SK-N-SH (cell line): ENCODE measurements at places on chromosomes 2 and 18. TPM values are rescaled to one million over a fixed set of nuclear protein-coding genes. Genes with fewer than 3 reads are reported as not detected.

DNA sequence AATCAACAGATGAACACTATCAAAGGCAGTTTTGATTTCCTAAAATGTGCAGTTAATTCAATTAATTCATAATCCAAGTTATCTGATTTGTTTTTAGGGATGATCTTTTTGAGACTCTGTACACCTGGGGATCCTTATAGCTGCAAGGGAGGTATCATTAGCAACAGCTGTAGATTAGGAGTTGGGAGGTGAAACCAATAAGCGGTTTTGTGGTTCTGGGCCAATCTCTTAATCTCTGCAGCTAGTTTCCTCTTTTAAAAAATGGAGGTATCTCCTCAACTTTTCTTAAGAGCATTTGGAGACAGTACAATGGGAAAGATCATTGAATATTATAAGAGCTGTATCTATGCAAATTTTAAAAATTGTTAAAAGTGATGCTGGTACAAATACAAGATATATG, 126.0 kb downstream of the MC4R start:
- no peak overlapping the region for H3K27ac ChIP-seq
- H3K27me3 ChIP-seq, result no peaks in the 10 kb centered on the region
- H3K4me1 ChIP-seq, result no peaks in the 10 kb centered on the region
- DNase-seq, result no peak

GRCh38 chr2:11790228-11790627, 43.8 kb downstream of the LPIN1 start:
- no peaks in the 10 kb centered on the region for H3K27me3 ChIP-seq
- H3K27ac ChIP-seq, result no peak overlapping the region
- H3K36me3 ChIP-seq, result peaks cover 53% of the 10 kb centered on the region
- no peak overlapping the region for H3K4me3 ChIP-seq
- H3K4me1 ChIP-seq, result no peaks in the 10 kb centered on the region

- peaks cover 12% of the 10 kb centered on the region; the same call in 1 of the 2 replicates for H3K4me1 ChIP-seq
- no peaks in the 10 kb centered on the region for H3K27me3 ChIP-seq
- peaks cover 18% of the 10 kb centered on the region for H3K36me3 ChIP-seq
- no peak overlapping the region for H3K27ac ChIP-seq
These were observed 176.0 kb downstream of the MGAT5 start for GRCh38 chr2:134429886-134430285.

DNA sequence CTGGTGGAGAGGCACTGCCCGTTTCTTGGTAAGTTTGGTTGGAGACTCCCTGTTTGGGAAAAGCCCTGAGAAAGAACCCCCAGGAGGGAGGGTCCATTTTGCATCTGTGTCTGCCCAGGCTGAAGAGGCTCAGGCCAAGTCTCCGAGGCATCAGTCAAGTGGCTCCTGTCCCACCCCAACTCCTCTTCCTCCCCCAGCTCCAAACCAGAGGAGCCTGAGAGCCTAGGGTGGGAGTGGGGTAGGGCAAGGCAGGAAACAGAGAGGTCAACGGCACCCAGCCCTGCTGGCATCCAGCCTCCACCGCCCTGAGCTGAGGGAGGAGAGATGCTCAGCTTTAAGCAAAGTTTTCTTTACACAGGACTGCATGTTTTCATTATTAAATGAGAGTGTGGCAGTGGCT, 38.2 kb downstream of the CYP27C1 start:
- peaks cover 5% of the 10 kb centered on the region; the same call in 1 of the 2 replicates for H3K4me1 ChIP-seq
- no peak for DNase-seq
- no peaks in the 10 kb centered on the region for H3K27me3 ChIP-seq
- H3K36me3 ChIP-seq, result no peaks in the 10 kb centered on the region
- no peak overlapping the region for H3K27ac ChIP-seq
- no peak overlapping the region for H3K4me3 ChIP-seq

- no peak for DNase-seq
- no peaks in the 10 kb centered on the region for H3K36me3 ChIP-seq
- H3K4me3 ChIP-seq, result no peak overlapping the region
These were observed 64.2 kb upstream of the CDCA7 start for GRCh38 chr2:173290518-173290917.

DNA sequence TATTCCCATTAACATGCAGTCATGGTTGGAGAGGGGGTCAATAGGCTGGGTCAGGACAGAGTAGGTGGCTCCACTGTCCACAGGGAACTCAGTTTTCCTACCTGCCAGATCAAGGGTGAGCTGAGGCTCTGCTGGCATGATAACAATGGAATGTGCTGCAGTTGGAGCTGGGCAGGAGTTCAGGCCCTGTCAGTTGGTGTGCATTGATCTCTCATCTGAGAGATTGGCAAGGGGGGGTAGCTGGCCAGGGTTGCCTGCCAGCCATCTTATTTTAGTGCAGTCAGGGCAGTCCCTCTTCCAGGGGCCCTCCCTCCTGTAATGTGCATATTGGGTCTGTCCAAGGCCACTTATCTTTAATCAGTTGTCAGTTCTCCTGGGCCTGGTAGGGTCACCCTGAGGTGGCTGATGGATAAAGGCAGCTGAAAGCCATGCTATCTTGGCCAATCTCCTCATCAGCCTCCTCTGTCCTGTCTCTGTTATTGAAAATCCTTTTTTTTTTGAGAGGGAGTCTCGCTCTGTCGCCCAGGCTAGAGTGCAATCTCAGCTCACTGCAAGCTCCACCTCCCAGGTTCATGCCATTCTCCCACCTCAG, 38.1 kb upstream of the CCBE1 start:
- no peak overlapping the region for H3K27ac ChIP-seq
- H3K4me3 ChIP-seq, result no peak overlapping the region
- DNase-seq, result peak; percentile 45

- no peak overlapping the region for H3K4me3 ChIP-seq
- H3K4me1 ChIP-seq, result 0 out of 2 replicates have a peak, but pooled peaks cover 4% of the 10 kb centered on the region
- H3K36me3 ChIP-seq, result no peaks in the 10 kb centered on the region
These were observed 479.4 kb upstream of the ZEB2 start for GRCh38 chr2:144999071-144999875.

- DNase-seq, result no peak
- no peaks in the 10 kb centered on the region for H3K27me3 ChIP-seq
- H3K27ac ChIP-seq, result no peak overlapping the region
- H3K36me3 ChIP-seq, result no peaks in the 10 kb centered on the region
These were observed 385.4 kb downstream of the SOX11 start for GRCh38 chr2:6077585-6077984.

The AOX1 gene
- 3.3 and 4.6 TPM in 2 replicates for polyA plus RNA-seq

The ABI2 gene
- polyA plus RNA-seq, result 47.1 and 51.5 TPM in 2 replicates

The PDE1A gene
- polyA plus RNA-seq, result 0.08 and 0.10 TPM in 2 replicates

The AQP12A gene
- not detected in 2 replicates for polyA plus RNA-seq

The GAREM2 gene
- polyA plus RNA-seq, result 1.5 and 3.7 TPM in 2 replicates
